Activated CD4-positive, alpha-beta T cell treated with anti-CD3 and anti-CD28 coated beads, Interleukin-2, amount 50 U/mL, for 1 hour (primary cell): ENCODE measurements at places on chromosomes 12 and 14.
A peak's percentile ranks its signal among the peaks of the same experiment; 100 is the strongest.

- no peak for DNase-seq
Measured at GRCh38 chr12:52798671-52799504, 3.0 kb upstream of the KRT3 start.

GRCh38 chr12:6465467-6466183 is 4.9 kb downstream of the VAMP1 start:
- peak; percentile 36 for DNase-seq

GRCh38 chr12:2412305-2412643 is 359.5 kb downstream of the CACNA1C start:
- DNase-seq, result no peak

- peak; percentile 78 for DNase-seq
Measured at GRCh38 chr14:61342486-61342885, 21.1 kb downstream of the PRKCH start.

DNA sequence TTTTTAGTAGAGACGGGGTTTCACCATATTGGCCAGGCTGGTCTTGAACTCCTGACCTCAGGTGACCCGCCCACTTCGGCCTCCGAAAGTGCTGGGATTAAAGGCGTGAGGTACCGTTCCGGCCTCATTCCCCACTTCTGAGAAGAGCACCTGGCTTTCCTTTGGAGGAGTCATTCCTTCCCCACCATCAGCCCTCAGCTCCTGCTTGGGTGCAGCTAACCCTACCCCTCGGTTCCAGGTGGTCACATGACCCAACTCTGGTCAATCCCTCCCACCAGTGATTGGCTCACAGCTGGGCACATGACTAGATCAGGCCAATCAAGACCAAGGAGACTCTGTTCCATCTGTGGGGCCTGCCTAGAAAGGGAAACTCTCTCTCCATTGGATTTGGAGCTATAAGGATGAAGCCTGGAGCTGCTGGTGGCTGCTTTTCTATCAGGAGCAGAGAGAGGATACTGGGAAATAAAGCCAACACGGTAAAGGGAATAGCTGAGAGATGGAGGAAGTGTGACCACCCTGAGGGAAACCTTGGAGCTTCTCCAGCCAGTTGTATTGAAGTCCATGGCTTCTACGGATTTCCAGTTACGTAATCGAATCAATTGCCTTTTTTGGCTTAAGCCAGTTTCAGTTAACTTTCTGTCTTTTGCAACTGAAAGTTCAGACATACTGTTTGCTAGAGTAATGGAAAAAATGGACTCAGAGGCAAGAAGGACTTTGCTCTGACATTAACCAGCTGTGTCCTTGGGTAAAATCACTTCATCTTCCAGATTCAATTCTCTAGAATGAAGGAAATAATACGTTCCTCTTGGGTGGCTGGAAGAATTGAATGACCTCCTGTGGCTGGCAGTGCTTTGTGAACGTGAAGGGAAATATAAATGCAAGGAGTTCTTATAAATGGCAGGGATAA is 19.7 kb upstream of the IFT81 start:
- no peak for DNase-seq

DNA sequence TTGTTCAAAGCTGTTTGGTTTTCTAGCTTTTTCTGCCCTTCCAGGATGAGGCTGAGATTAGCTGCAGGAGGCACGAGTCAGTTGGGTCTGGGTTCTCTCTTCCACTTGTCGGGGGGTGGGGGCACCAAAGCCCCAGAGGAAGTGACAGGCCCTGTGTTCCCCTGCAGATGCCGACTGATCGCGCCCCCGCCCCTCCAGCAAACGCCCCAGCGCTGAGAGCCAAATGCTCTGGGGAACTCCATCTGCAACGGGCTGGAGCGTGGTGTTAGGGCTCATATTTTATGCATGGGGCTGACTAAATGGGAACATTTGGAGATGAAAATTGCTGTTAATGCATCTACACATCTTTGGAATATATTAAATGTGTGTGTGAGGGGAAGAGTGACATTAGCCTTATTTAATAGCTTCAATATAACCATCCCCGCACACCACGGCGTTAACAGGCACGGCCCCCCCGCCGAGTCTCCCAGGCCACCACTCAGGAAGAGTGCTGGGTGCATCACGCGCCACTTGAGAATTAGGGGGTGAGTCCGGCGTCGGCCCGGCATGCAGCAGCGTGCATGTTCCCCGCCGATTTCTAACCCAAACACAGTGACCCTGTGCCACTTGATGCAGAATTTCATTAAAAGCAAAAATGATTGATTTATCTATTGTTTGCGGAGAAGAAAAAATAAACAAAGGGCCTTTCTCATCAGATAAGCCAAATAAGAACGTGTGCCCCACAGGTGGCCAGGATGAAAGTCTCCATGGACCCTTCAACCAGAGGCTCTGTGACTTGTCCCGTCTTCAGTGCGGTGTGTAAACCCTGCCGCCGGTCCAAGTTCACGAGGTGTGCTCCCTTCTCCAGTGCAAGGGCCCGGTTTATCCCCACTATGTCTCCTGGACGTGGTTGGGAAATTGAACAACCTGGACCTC is 165.0 kb upstream of the RTL1 start:
- no peak for DNase-seq

DNA sequence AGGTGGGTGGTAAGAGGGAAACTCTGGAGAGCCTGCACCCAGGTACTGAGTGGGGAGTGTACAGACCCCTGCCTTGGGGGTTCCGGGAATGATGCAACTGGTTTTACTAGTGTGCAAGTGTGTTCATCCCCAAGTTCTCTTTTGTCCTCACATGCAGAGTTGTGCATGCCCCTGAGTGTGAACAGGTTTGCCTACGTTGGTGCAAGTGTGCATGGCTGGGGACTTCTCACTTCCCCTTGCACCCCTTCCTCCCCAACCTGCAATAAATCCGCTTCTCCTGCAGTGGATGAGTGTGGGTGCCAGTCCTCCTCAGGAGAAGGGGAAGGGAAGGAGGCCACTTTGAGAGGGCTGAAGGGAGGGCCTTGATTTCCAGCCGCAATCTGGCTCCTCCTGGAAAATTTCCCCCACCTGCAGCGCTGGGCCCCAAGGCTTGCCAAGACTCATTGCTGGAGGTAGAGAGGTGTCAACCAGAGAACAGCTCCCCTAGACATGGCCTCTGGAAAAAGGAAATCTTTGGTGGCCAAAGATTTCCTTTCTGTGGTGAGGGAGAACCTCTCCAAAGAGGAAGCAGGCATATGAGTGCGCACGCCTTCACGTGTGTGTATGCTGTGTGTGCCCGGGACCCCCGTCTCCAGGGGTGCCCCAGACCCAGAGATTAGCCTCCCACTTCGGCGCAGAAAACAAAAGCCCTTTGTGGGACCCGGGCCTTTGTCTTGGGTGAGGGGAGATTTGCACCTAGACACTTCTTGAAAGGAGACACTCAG is 5.5 kb downstream of the AQP2 start:
- DNase-seq, result no peak

DNA sequence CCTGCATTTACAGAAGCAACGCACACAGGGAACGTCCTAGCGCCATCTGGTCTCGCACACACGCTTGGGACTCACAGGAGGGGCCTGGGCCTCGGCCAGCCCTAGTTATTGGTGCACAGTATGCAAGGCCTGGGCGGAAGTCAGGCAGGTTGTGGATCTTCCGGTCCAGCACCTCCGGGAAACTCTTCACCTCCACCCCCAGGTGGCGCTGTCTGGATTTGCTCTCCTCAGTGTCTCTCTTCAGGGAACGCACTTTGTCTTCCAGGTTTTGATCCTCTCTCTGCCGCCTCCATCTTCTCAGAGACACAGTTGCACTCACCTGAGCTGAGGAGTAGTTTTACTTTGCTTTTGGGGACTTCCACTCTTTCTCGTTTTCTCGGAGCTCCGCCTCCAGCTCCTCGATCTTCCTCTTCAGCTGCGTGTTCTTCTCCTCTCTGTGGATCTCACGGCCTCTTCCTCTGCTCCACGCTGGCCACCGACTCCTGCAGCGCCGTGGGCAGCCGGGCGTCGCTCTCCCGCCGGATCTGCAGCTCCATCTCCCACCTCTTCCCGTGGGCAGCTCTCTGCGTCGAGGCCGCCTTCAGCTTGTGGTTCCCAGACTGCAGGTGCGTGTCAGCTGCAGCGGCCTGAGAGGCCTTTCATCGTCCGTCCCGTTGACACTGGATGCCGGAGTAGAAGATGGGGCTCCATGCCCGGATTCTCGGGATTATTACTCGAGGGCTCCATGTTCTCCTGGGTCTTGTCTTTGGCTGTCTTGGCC is 933.8 kb downstream of the TMEM121 start:
- DNase-seq, result peak; percentile 68

DNA sequence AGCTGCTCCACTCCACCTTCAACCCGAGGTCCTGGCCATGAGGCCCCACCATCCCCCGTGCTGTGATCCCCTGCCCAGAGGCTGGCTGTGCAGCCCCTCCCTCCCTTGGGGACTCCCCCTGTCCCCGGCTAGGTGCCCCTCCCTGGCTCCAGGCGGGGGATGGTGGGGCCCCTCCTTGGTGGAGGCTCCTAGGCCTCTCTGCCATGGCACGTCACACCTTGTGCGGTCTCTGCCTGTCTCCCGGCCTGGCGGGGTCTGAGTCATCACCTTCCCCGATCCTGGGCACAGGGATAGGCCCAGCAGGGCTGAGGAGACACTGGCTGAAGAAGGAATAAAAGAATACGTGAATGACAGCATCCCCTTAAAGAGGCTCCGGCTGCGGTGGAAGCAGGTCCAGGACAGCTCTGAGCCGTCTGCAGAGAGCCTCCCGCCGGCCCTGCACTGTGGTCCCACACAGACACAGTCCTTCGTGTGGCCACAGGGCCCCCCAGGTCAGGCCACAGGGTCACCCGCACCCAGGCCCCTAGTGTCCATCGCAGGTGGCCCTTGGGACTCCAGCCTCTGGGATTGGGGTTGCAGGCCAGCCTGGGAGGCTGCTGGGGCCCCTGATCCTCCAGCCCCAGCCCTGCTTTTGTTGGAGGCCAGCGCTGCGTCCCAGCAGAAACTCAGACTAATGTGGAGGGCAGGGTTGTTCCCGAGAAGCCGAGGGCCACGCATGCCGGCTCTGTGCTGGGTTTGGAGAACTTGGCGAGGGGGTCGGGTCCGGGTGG is 43.6 kb downstream of the KIF26A start:
- no peak for DNase-seq
